ENCODE measurements at places on chromosomes 3 and 15. TPM values are rescaled to one million over a fixed set of nuclear protein-coding genes. Genes with fewer than 3 reads are reported as not detected.

- DNase-seq, result no peak
These were observed 64.1 kb downstream of the AAGAB start for GRCh38 chr15:67190326-67190725.

- no peak for DNase-seq
These were observed 76.1 kb upstream of the PPP2R3A start for GRCh38 chr3:135889443-135889842.

DNA sequence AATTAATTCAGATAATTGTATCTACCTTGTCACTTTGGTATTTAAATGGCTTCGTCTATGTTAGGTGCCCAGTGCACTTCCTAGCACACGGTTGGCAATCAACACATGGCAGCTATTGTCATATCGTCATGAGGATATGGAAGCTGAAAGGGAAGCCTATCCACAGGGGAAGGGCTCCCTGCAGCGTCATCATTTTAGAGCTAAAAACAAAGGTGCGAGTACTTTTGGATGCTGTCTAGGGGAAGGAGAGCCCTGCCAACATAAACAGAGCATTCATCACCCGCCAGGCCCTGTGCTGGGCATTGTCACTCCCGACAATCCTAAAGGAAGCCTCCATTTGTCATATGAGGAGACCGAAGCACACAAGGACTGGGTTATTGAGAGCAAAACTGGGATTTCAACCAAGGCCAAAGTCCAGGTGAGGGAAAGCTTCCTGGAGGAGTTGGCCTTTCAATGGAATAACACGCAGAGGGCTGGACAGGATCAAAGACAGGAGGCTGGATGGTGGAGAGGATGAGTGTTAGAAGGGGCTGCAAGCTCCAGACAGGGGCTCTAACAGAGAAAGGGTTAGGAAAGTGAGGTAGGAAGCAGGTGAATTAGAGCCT is 8.0 kb upstream of the PARL start:
- DNase-seq, result no peak

GRCh38 chr3:33115024-33115768 is 1.4 kb downstream of the CRTAP start:
- peak; percentile 96 for DNase-seq

GRCh38 chr15:38885471-38885952 is 320.9 kb upstream of the RASGRP1 start:
- no peak for DNase-seq

DNA sequence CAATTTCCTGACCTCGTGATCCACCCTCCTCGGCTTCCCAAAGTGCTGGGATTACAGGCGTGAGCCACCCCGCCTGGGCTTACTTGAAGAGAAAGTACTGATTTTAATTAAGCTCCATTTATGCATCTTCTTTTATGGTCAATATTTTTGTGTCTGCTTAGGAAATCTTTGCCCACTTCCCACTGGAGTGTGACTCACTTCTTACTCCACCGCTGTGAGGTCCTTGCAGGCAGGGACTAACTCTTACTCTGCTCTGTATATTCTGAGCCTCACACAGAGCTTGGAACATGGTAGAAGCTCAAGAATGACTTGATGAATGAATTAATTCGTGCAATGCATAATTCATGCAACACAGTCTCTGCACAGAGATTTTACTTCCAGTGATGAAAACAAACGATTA is 2.9 kb upstream of the TM4SF19 start:
- peak; percentile 14 for DNase-seq

- no peak for DNase-seq
These were observed 378.1 kb upstream of the TGFBR2 start for GRCh38 chr3:30228302-30228631.

GRCh38 chr3:177810162-177810623 is 612.9 kb upstream of the TBL1XR1 start:
- DNase-seq, result no peak

DNA sequence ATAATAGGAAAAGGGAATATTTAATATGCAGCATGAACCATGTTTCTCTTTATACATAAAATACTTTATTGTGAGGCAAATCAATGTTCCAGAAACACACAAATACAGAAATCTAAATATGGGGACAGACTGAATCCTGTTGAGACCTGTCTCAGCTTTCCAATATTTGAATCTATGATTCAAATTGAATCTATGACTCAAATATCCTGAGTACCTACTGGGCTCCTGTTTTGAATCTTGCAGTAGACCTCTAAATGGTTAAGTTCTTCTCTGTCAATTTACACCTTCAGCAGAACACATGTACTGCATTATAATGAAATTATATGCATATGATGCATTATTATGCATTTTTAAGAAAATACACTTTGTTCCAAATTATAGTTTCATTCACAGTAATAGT is 143.2 kb upstream of the PLXND1 start:
- no peak for DNase-seq

DNA sequence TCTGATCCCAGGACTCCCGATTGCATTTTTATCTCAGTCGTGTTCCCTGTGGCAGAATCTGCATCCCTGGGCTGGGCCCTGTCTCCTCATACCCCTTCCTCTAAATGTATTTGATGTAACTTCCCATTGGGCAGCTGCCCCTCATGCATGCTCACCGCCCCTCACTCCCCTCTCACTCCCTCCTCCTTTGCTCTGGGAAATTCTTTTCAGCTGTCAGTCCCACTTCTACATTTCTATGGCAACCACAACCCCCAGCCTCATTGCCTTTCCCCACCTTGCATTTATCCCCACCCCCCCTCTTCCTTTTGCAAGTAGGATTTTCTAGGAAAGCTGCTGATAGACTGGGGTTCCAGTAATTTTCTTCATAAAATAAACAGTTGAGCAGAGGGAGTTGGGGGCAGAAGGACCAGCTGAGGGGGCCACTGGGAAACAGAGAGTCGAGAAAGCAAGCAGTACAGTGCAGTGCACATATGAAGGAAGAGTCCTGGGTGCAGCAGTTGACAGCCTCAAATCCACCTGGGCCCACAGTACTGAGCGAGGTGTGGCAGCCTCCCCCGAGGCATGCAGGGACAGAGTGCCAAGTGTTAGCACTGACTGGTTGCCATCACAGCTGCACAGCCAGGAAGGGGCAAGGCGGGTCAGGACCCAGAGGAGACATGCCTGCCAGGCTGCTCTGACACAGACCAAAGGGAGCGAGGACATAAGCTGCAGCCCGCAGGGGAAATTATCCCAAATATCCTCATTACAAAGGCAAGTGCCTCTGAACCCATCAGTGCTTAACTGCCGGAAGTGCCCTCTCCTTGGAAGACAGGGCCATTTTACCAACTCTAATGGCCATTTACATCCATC is 476.3 kb downstream of the EPHB1 start:
- no peak for DNase-seq

DNA sequence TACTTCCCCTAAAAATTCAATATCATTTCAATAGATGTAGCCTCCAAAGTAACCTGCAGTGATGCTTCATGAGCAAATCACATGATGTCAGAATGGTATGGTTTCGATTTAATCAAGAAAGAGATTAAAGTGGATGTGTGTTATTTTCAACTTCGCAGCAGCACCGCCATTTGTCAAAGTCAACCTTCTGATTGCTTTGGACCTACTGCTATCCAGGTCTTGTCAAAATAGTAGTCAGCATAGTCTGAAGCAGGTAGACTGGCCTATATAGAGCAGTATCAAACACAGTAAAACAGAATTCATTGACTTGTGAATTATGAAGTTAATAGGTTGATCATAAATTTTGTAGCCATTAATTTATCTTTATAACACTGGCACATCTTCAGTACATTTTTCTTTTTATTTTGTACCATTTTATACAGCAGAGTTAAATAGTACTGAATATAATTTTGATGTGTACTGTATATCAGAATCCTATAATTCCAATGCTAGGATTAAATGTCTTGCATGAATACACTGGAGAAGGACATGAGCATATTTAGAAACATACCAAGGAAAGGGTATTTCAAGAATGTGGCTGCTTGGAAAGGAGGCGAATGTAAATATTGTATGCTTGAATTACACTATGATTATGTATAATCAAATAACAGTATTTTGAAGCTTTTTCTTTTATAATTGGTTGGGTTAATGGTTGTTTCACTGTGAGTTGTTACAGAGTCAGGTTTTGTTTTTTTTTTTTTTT is 79.6 kb downstream of the CDIN1 start:
- no peak for DNase-seq

DNA sequence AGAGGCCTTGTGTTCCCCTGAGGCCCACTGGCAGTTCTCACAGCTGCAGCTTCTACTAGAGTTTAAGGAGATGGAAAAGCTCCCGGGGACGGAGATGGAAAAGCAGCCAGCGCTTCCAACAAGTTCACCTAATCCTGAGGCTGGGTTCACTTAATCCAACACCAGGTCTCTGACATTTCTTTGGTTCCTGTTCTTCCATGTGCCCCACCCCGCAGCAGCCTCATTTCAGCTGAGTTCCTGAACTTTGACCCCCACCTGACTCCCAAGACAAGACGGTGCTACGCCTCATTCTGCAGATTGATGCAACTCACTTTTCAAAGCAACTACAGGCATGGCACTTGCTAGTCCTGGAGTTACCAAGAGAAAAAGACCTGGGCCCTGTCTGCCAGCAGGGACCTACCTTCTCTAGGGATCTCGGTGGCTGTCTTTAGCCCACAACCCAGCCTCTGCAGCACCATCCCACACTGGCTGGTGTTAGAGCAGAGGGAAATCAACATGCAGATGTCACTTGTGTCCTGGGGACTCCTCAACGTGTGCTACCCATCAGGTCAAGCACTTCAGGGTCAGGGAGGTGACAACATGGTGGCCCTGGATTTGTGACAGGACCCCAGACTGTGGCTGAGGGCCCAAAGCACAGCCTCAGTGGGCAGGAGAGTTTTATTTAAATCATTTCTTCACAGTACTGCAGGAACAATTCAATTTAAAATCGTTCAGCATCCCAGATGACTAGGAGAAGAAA is 406.1 kb downstream of the VPS13C start:
- peak; percentile 87 for DNase-seq

CORO2B gene
- total RNA-seq, result 4.7 TPM

GRCh38 chr3:113051302-113051711 is 60.5 kb downstream of the GTPBP8 start:
- DNase-seq, result peak; percentile 92

- DNase-seq, result peak; percentile 77
These were observed 177.7 kb downstream of the SMAD6 start for GRCh38 chr15:66879531-66880368.

GRCh38 chr3:136277634-136278033 is 27.5 kb downstream of the PCCB start:
- no peak for DNase-seq

FBXW12 gene
- not detected for total RNA-seq

GCSAM gene
- 1.5 TPM for total RNA-seq

DNA sequence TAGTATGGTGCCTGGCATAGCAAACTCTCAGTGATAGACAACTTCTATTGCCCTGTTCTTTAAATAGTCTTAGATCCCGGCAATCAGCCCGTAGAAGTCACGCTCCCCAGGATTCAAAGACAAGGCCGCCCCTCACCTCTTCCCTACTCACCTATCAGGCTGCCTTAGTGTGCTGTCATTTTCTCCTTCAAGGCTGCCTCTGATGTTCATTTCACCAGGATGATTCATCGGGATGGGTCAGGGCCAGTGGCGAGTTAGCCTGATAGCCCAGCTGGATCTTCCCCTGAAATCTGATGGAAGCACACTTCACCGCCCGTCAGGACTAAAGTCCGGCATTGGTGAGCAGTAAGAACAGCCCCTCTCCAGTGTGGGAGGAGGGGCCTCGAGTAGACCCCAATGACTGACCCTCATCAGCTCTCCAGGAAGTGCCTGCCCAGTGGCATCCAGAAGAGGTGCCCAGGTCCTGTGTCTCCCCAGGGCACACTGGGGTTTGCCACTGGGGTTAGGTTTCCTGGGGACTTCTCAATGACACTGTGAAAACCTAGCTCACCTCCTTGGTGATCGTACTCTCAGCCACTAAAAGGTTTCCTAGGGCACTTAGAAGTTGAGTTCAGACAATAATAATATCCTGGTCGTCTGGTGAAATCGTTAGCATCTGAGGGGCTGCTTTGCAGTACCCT is 37.5 kb downstream of the TPM1 start:
- DNase-seq, result no peak

DNA sequence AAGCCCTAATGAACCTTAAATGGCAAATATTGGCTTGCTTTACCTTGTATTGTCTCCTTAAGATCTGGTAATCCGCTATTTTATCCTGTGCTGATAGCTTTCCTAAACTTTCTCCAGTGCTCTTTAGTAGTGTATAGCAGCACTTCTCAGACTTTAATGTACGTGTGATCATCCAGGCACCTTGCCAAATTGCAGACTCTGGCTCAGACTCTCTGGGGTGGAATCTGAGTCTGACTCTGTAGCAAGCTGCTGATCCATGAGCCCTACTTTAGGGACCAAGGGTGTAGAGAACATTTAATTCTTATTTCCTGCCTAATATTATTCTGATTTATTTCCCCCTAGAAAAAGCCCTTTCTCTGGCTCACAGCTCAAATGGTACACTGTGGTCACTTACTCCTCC is 518.8 kb upstream of the ZNF385D start:
- DNase-seq, result no peak

- no peak for DNase-seq
These were observed 200.3 kb downstream of the SLCO3A1 start for GRCh38 chr15:92053753-92054316.

GRCh38 chr3:127168271-127168670 is 24.7 kb upstream of the PRR23E start:
- DNase-seq, result peak; percentile 88

PIF1 gene
- total RNA-seq, result 6.6 TPM

- DNase-seq, result peak; percentile 69
These were observed 2.8 kb downstream of the RRP9 start for GRCh38 chr3:51938780-51939425.

ITIH1 gene
- total RNA-seq, result 0.98 TPM

CHCHD6 gene
- 12.8 TPM for total RNA-seq

BCL2A1 gene
- 1.7 TPM for total RNA-seq

IQCB1 gene
- total RNA-seq, result 12.3 TPM

OPA1 gene
- total RNA-seq, result 38.5 TPM

GRCh38 chr15:73944161-73945129 is 18.2 kb downstream of the LOXL1 start:
- no peak for DNase-seq

NRG4 gene
- not detected for total RNA-seq

DNA sequence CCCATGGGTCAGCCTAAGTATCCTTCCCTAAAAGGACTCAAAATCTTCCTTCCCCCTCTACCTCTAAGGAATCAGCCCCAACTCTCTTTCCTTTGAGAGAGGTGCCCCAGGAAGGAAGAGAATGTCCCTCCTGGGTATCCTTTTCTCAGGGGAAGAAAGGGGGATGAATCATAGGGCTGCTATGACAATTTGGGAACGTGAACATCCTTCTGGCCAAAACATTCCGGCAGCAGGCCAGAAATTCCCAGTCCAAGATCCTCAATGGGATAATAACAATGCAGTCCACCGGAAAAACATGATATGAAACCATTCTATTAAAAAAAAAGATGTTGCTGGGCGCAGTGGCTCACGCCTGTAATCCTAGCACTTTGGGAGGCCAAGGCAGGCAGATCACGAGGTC is 50.8 kb upstream of the CACNA2D3 start:
- no peak for DNase-seq

AADAC gene
- 2.0 TPM for total RNA-seq

DNA sequence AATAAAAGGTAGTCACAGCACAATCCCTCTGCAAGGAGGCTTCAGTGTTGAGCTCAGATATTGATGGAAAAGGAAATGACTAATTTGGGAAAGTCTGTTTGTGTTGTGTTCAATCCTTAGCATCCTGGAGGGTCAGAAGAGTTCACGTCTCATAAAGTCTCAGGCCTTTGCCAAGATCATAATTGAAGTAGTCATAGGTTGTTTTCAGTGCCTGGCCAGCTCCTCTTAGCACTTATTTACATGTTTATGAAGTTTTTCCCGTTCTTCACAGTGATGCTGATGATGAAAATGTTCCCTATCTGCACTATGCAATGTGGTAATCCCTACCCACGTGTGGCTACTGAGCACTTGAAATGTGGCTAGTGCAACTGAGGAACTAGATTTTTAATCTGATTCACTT is 61.6 kb upstream of the TGFBR2 start:
- no peak for DNase-seq
